ENCODE measurements at places on chromosomes 6 and 20. TPM values are rescaled to one million over a fixed set of nuclear protein-coding genes. Genes with fewer than 3 reads are reported as not detected.

PROKR2 gene
- total RNA-seq, result not detected

IMPG1 gene
- 0.30 TPM for total RNA-seq

CALHM5 gene
- 0.40 TPM for total RNA-seq

RBM24 gene
- 3.1 TPM for total RNA-seq

PCMTD2 gene
- total RNA-seq, result 29.3 TPM

DNA sequence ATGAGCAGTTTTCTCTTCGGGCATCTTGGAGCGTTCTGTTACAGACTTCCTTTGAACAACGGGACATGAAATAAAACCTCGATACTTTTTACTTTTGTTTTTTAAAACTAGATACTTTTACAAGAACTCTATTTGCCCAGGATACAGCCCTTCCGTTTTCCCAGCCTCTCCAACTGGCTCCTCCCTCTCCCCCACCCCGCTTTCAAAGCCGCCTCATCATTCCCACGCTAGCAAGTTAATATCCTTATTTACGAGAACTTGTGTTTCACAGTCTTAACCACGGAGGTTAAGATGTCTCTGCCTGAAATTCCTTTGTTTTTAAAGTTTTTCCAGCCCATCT is 241 bp upstream of the CFAP206 start:
- peak; percentile 46 for DNase-seq

DNA sequence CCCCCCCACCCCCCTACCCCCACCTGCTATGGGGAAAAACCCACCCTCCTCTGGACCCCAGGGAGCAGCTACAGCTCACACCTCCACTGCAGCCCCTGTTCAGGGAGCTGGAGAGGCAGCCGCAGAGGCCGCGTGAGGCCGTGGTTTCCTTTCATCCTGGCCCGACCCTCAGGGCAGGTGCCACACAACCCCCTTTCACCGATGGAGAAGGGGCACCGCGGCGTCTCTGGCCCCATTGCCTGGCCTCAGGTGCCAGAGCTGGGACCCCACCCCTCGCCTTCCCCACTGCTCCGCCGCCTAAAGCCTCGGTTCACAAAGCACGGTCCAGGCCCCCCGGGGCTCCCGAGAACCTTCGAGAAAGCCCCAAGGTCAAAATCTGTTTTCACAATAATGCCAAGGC is 11.8 kb upstream of the KCNQ2 start:
- DNase-seq, result no peak

Measured in renal cortical epithelial cell (primary cell).